ENCODE measurements at places on chromosomes 3 and 15. TPM values are rescaled to one million over a fixed set of nuclear protein-coding genes. Genes with fewer than 3 reads are reported as not detected.

SERPINI2 gene
- not detected for total RNA-seq

DNA sequence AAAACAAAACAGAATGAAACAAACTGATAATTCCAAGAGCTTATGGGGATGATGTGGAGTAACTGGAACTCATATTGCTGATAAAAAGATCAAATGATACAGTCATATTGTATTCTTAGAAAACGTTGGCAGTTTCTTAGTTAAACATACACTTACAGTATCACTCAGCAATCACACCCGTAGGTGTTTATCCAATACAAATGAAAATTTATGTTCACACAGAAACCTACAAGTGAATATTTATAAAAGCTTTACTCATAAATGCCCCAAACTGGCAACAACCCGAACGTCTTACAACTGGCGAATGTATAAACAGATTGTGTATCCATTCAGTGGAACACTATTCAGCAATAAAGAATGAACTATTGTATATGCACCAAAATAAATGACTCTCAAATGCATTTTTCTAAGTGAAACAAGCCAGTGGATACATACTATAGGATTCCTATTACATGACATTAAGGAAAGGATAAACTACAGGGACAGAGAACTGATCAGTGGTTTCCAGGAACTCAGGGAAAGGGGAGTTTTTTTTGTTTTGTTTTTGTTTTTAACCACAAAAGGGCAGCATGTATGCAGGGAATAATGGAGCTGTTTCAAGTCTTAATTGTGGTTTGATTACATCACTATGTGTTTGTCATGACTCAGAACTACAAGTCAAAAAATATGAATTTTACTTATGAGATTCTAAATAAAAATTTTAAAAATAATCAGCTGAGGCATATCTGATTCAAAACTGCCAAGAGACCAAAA is 71.8 kb upstream of the NDUFB4 start:
- no peak overlapping the region for H3K27ac ChIP-seq
- no peaks in the 10 kb centered on the region for H3K4me1 ChIP-seq
- H3K4me3 ChIP-seq: no peak overlapping the region
- H3K27me3 ChIP-seq: no peaks in the 10 kb centered on the region

DNA sequence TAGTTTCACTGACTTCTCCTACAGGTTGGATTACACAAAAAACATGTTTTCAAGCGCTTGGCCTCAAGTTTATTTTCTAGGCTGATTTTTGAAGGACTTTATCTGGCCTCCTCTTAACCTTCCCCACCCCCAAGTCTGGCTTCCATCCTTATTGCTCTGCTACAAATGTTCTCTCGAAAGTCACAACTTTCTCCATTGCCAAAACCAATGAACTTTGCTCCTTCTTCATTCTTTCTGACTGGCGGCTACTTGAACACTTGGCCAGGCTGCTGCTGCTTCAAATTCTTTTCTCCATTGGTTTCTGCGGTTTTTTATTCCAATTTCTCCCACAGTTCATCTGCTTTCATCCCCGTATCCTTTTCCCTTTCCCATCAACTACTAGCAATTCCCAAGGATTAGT is 106.6 kb downstream of the TOP2B start:
- no peaks in the 10 kb centered on the region for H3K27me3 ChIP-seq
- H3K36me3 ChIP-seq: no peaks in the 10 kb centered on the region
- H3K4me1 ChIP-seq: peaks cover 6% of the 10 kb centered on the region
- H3K27ac ChIP-seq: no peak overlapping the region

SH3GL3 gene
- not detected for total RNA-seq

SCN5A gene
- not detected for total RNA-seq
